AG09319 (cell line): ENCODE measurements at places on chromosomes 5 and 9.

DNA sequence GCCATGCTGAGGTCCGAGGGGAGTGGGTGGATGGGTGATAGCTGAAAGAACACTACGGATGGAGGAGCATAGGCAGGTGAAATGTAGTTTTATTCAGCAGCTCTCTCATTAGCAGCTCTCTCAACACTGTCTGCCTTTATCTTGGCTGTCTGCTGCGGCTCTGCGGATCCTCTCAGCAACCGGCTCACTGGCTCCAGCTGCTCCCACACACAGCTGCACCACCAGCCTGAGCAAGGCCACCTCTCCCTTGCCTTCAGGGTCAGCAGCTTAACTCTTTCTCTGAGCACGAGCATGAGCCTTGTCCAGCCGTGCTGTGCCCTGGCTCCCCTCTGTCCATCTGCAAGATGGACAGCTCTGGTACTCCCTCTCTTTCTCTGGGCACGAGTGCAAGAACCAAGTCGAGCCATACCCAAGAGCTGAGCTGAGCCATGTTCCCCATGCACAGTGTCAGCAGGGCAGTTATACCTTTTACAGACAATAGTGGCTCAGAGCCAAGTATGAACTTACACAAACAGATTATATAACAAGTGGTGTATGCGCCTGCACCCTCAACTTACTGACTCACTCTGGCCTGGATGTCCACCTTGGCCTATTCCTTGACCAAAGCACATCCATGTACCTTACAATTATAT, 108.5 kb downstream of the MACIR start:
- DNase-seq: no peak

DNA sequence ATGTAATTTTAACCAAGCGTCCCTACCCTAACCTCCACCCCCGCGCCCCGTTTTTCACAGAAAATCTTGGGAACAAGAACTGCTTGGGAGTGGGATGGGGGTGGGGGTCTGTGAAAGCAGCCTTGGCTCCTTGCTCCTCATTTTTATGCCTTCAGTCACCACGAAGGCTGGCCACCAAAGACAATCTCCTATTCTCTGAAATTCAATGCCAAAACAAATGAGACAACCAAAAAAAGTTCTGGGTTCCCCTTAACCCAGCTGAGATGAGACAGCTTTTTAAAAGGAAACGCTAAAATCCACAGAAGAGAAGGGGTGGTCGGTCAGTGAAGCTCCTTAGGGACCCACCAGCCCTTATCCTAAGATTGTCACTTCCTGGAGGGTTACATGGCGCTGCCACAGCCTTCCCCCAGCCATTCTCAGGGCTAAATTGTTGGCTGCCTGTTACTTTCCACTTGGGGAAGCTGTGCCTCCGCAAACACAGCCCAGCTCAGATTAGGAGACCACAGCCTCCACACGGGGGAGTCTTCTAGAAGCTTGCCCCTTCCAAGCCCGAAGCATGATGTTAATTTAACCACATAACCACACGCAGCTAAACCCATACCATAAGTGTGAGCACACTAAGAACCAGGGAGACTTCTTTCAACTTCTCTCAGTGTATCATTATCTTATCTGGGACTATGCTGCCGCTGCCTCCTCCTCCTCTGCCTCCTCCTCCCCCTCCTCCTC, 136.3 kb downstream of the FOXD1 start:
- DNase-seq: no peak

DNA sequence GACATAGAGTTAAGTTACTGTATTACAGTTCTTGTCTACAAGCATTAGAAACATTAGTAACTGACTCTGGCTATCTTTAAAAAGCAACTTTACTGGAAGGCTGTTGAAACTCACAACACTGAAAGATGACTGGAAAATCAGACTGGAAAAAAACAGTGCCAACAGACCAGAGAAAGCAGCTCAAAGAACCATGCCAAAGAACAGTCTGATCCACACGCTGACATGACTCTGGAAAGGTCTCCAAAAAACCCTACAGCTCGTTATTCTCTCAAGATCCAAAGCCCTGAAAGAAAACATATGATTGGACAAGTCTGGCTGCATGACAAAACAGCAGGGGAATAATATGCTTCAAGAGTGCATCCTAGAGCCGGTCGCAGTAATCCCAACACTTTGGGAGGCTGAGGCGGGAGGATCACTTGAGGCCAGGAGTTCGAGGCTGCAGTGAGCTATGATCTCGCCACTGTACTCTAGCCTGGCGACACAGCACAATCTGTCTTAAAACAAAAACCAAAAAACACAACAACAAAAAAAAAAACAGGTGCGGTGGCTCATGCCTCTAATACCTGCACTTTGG, 5.6 kb downstream of the GOLPH3 start:
- no peak for DNase-seq

DNA sequence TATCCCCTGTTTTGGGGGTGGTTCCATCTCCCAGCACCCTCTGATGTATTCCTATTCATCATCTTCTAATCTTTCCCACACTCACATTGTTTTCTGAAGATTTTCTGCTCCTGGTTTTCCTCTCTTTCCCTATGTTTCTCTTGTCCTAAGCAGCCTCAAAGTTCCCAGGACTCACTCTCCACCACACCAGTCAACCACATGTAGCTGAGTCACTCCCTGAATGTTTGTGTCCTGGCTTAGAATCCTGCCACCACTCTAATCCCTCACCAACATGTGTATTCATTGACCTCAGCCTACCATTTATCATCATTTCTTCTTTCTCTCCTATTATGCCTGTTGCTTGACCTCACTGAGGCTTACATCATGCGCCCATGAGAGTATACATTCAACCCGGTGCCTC, 282.4 kb upstream of the ADAMTS16 start:
- no peak for DNase-seq

GRCh38 chr5:51558682-51559081, 175.4 kb downstream of the ISL1 start:
- DNase-seq: no peak

DNA sequence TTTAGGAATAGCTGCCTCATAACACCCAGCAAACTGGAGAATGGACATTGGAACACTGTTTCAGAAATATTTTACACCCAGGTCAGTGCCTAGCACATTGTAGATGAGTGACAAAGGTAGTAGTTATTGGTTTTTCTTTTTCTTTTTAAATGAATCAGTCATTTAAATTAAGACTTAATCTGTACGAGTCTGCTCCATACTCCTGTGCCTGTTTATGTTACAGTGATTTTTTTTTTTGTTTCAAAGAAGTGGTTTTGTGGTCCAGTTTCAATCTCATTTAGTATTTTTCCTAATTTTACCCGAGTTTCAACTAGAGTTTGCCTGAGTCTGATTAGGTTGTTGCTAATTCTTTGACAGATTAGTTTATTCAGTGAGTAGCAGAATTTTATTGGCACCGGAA, 16.2 kb downstream of the LMNB1 start:
- DNase-seq: no peak

DNA sequence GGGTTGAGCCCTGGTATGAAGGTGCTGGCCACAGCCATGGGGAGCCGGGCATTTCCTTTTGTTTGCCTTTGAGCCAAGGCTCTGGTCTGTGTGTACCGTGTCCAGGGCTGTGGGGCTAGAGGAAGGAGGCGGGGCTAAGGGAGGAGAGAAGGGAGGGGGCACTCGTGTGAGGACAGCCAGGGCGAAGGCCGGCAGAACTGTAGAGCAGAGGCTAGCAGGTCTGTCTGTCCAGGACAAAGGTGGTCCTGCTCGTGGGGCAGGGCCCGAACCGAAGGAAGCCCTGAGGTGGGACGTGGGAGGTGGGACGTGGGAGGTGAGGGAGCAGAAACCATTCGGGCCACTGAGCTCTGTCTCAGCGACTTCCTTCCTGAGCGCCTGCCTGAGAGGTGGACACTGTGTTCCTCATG, 41.3 kb upstream of the TESK1 start:
- no peak for DNase-seq

GRCh38 chr9:111349766-111350165, 19.7 kb upstream of the OR2K2 start:
- DNase-seq: no peak

- DNase-seq: no peak
Observed at GRCh38 chr5:63554191-63554590, 408.1 kb downstream of the HTR1A start.

- DNase-seq: no peak
Observed at GRCh38 chr5:163410505-163410904, 26.9 kb upstream of the CCNG1 start.

DNA sequence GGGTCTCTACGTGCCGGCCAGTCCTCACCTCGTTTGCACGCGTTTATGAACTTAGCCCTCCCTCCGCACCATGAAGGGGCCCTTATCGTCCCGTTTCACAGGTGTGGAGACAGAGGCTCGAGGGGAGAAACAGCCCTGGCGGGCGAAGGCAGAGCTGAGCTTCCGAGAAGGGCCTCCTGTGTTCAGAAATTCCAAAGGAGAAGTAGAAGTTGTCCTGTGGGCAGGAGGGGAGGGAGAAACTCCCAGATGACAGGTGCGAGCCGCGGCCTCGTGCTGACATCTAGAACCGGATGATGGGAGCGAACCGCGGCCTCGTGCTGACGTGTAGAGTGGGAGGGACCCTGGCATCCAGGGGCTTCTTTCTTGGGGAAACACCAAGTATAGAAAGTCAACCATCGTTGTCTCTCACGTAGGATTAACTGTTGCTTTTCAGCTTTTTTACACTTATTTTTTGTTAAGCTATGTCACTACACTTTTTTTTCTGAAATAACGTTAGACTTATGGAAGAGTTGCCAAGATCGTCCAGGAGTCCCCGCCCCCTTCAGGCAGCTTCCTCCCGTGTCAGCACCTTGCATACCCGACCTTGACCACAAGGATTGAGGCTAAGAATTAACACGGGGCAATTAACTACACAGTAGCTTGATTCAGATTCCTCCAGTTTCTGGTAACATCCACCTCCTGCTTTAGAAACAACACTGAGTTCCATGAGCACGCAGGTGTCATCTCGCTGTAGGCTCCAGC, 42.8 kb upstream of the NKD2 start:
- no peak for DNase-seq

DNA sequence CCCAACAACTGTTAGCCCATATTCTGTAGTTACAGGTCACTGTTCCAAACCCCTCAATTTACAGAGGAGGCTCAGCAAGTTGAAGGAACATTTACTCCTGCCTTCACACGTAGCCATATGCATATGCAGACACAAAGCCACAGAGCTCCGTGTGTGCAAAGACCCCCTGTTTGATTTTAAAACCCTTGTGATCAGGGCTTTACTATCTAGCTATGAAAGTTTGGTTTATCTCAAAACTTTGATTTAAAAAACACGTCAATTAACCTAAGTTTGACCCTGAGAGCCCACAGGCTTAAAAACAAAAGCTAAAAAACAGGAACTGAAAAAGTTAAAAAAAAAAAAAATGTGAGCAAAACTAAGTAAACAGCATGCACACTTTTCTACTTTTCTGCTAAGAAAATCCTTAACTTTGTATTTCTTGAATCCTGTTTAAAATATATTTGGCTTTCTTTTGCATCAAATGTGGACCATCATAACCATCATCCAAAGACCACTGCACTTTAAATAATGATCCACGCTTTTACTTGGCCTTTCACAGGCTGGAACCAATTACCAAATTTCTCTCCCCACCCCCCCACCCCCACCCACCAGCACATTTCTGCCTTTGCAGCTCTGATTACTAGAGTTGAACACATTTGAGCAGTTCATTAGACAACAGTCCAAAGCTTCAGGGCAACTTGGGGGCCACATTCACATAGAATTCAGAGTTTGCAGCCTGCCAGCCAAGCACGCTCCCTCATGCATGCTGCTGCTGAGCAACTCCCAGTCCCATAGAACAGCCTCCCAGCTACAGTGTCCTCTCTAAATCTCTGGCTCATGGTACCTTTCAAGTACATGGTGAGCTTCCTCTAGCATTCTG, 128.8 kb upstream of the MAP3K1 start:
- no peak for DNase-seq

- DNase-seq: no peak
Observed at GRCh38 chr5:31096238-31096865, 97.1 kb upstream of the CDH6 start.

DNA sequence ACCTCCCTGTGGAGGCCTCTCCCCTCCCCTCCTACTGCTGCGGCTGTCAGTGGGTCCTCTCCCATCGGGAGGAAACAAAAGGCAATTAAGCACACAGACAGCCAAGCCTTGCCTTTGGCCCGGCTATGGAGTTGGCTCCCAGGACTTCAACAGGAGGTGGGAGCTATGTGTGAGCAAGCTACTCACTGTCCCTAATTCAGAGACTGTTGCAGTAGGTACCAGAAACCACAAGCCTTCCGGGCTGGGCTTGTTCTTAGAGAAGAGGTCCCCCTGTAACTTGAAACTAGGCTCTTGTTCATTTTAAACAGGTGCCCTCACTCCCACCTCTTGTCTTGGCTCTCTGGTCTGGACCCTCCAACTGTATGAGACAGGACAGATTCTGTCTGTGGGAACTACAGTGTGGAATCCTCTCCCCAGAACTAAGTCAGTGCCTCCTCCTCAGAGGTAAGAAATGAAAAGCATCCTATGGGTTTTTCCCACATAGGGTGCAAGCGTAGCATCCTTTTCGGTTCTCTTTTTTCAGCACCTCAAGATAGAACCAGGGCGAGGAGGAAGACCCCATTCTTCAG, 561.1 kb downstream of the EBF1 start:
- DNase-seq: no peak

GRCh38 chr5:69451941-69452647, 37.2 kb downstream of the MARVELD2 start:
- DNase-seq: no peak
